ENCODE measurements at places on chromosomes 4 and X.

DNA sequence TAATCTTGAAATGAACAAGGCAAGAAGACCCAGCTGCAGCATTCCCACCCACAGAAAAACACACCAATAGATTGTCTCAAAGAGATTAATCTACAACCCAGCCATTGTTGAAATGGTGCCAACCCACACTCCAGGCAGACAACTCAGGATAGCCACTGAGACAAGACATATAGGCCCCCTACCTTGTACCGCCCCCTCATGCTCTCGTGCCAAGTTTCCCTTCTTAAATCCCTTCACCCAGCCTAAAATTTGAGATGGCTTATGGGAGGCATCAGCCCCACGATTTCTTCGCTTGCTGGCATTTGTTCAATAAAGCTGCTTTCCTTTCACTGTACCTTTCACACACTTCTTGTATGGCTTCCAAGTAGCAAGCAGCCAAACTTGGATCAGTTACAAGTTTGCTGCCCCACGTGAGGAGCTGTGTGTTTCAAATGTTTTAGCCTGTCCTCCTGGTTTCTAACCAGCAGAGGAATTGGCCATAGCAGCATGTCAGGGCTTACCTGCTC is 1754.1 kb downstream of the C4orf33 start:
- DNase-seq, result no peak

DNA sequence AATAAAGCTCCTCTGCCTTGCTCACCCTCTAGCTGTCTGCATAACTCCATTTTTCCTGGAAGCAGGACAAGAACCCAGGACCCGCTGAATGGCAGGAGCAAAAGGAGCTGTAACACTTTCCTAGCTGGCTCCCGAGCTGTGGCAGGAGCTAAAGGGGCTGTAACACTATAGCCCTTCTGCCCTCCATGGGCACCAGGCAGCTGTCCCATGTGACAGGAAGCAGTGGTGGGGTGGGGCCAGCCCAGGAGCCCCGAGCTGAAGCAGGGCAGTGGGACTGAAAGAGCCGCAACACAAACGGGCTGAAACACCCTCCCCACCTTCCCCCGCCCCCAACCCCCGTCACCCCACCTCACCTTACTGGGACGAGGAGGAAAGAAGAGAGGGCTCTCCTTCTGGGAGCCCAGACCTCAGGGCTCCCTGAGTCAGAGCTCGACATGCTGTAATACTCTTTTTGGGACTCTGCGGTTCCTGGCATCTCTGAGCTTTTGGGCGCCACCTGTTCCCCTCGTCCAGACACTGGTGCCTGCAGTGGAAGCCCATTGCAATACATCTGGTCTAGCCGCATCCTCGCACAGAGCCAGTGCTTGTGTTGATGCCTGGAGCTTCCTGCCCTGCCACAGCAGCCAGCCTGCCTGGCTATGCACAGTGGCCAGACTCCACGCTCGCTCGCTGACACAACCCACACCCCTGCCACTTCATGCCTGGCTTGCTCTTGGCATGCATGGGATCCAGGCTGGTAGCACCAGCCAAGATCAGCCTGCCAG is 39.4 kb downstream of the PPM1K start:
- no peak for DNase-seq

DNA sequence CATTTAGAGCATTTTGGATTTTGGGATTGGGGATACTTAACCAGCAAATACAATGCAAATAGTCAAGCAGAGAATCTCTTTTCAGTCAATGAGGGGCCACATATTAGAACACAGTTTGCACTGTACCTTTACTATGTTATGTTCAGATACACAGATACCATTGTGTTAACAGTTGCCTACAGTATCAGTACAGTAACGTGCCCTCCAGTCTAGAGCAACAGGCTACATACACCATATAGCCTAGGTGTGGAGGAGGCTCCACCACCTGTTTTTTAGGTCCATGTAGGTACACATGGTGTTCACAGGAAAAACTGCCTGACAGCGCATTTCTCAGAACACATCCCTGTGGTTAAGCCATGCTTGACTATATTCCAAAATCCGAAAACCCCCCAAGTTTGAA is 9.1 kb downstream of the GRPEL1 start:
- no peak for DNase-seq

DNA sequence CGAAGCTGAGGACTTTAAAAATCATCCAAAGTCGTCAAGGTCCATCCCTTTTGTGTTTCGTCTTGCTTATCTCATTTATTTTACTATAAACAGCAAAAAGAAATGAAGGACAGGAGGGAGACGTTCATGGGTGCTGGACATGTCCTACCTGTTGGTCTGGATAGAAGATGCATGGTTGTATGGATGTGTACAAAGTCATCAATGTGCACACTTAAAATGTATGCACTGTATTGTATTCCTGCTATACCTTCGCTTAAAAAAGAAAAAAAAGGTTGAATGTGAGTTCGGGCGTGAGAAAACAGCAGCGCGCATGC is 313 bp upstream of the BLOC1S4 start:
- DNase-seq, result no peak

GRCh38 chr4:48270523-48270897 is 872 bp upstream of the TEC start:
- no peak for DNase-seq

DNA sequence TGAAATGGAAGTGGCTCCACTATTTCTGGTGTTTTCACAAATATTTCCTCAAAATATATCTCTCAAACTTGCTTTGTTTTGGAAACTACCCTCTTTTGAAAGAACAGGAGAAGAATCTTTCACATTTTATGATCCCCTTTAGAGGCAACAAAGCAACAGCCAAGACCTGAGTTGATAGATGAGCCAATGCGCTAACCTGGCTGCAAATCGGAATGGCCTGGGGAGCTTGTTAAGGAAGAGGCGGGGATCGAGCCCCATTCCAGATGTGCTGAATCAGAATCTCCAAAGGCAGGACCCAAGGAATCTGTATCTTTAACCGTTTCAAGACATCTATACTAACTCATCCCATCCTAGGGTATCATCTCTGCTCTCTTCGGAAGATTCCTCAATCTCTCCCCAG is 181.3 kb downstream of the GPC3 start:
- no peak for DNase-seq

- no peak for DNase-seq
Observed at GRCh38 chrX:20354505-20354904, 87.8 kb upstream of the RPS6KA3 start.

- no peak for DNase-seq
Observed at GRCh38 chr4:157290622-157291021, 70.1 kb downstream of the GRIA2 start.

GRCh38 chr4:129378364-129378763 is 282.4 kb downstream of the C4orf33 start:
- no peak for DNase-seq

DNA sequence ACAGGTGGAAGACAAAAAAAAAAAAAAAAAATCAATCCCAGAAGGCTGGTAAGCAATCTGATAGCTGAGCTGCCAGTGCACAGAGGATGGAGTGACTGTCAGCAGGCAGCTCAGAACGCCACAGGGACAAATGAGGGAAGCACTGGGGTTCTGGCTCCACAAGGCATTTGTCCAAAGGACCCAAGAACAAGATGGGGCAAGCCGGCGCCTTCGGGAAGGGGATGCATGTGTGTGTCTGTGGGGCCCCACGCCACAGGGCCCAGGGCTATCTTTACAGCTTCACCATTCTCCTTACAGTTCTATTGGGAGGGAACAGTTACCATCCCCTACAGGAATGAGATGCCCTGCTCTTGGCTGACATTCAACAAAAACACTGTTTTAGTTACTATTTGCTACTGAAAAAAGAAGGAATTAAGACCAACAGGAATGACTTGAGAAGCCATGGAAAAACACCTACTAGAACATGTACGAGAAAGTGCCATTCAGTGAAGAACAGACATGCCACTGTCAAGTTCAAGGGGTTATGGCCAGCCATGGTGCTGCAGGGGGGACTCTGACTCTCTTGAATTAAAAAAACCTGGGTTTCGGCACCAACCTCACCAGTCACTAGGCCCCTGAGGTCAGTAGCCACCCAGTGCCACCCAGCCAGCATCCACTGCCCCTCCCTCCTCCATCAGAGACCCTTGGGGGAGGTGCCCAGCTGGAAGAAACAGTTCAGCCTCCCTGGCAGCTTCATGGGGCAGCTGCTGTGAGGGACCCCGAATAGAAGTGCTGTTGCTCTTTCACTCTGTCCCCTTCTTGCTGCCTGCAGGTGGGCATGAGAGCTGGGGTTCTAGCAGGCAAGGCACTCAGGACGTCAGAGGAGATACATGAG is 18.5 kb downstream of the WDR1 start:
- no peak for DNase-seq
